HS-27A (cell line): ENCODE measurements at places on chromosomes 6 and 20.

DNA sequence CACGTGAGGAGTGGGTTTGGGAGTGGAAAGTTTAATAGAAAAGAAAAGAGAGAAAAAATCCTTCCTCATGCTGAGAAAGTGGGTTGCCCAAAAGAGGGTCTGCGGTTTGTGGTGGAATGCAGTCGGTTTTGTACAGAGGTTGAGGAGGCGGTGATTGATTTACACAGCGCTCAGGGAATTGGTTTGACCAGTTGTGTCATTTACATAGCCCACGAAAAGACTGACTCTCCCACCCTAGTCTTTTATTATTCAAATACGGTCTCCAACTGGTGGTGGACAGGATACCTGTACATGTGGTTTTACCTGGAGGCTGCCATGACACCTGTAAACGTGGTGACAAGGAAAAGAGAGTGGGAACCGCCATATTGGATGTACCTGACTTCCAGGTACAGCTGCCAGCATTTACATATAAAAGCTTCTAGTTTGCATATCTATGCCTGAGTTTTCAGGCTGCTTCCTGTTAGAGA, 42.1 kb downstream of the HLA-DPB1 start:
- no peak for DNase-seq

DNA sequence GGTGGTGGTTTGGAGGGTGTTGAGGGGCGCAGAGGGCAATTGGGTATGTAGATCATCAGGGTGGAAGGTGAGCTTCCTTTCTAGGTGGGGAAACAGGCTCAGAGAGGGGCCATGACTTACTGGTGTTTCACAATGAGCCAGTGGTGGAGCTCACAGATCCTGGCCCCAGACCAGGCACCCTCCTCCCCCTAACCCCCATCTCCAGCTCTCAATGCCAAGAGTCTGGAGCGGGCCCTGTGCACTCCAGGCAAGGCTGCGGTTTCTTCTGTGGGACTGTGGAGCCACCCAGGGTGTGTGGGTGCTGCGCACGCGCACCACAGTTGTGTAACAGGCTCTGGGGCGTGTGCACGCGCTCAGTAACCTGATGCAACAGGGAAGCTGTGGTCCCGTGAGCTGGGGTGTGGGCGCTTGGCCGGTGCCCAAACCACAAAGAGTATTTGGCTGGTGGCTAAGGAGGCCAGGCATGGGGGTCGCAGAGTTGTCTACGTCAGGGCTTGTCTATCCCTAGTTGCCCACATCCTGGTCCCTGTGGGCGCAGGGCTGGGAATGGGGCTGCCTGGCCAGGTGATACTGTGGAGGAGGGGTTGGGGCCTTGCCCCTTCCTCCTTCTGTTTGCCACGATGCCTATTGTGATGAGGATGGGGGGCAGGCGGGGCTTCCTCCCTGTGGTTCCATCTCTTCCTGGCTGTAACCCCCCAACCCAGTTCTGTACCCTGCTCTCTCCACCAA, 37.5 kb upstream of the MRPS18A start:
- peak; percentile 96 for DNase-seq

GRCh38 chr6:127216810-127217789, 49.6 kb upstream of the RNF146 start:
- DNase-seq, result no peak

- no peak for DNase-seq
Measured at GRCh38 chr6:2579804-2580570, 170.7 kb downstream of the MYLK4 start.

- DNase-seq, result no peak
Measured at GRCh38 chr6:63352069-63352543, 32.3 kb upstream of the LGSN start.

DNA sequence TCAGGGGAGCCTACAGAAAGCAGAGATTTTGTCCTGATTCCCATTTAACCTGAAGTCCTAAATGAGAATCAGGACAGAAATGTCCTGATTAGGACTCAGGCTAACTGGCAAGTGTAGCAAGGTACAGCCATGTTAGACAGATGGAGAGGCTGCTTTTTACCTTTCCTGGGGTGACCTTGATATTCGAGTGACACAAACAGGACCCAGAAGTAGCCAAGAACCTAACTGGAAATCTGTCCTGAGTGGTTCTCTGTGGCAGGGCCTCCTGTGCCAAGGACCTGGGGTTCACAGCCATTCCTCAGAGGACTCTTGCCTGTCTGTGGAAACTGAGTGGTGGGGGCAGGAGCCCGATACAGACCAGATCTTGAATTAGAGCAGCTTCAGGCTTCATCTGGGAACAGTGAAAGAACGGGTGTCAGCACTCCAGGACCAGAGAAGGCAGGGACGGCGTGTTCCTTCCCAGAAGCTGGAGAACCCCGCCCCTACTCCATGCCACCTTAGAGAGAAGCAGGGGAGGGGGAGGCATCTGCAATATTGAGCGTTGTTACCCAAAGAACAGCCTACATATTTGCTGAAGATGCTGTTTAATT, 4.3 kb upstream of the FUCA2 start:
- DNase-seq, result no peak

DNA sequence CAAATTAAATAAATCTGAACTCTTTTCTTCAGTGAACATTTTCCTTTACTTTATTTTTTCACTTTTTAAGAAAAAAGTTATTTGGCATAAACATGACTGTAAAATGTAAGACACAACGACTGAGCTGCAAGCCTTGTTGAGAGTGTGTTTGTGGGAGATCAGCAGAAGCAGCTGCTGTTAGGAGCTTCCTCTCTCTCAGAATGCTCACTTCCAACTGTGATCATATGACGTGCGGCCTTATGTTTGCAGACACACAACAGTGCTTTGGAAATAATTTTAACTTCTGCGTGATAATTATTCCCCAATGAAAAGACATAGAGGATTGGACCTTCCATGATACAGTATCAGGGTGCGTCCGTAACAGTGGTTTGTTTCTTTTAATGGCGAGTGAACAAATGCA, 104.0 kb downstream of the ARHGAP18 start:
- DNase-seq, result no peak
